ENCODE measurements at places on chromosomes 2 and 18.

DNA sequence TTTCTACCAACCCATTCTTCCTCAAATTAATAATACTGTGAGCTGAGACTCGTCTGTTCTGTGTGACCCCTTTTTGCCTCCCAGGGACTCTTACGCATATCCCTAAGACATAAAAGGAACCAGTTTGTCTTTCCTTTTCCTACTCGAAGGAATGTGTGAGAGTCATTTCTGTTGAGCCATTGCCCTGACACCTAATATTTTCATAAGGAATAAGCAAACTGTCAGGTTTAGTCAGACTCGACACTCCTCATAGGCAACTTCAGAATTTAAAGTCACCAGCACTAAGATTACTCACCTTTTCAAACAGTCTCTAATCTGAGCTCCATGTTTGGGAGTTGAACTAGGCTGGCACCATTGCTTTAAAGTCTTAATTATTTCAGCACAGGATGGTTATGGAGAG is 305.5 kb downstream of the IKZF2 start:
- H3K36me3 ChIP-seq: no peaks in the 10 kb centered on the region
- H3K4me3 ChIP-seq: no peak overlapping the region
- no peak for DNase-seq
- H3K4me1 ChIP-seq: no peaks in the 10 kb centered on the region
- no peak overlapping the region for H3K27ac ChIP-seq

DNA sequence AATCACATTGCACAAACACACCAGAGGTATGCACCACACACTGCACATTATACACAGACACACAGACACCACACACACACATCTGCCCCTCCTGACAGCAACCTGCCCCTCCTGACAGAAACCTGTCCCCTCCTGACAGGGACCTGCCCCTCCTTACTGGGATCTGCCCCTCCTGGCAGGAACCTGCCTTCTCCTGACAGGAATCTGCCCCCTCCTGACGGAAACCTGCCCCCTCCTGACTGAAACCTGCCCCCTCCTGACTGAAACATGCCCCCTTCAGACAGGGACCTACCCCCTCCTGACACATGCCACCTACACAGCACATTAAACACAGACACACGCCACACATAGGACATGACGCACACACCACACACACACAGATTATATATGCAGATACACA is 88.9 kb downstream of the PXDN start:
- H3K27me3 ChIP-seq: no peaks in the 10 kb centered on the region
- H3K4me1 ChIP-seq: no peaks in the 10 kb centered on the region
- no peak overlapping the region for H3K4me3 ChIP-seq
- peaks cover 23% of the 10 kb centered on the region for H3K36me3 ChIP-seq

GRCh38 chr2:112342067-112342550 is 66.7 kb downstream of the ZC3H6 start:
- DNase-seq: no peak
- no peak overlapping the region for H3K27ac ChIP-seq
- no peaks in the 10 kb centered on the region for H3K36me3 ChIP-seq

DNA sequence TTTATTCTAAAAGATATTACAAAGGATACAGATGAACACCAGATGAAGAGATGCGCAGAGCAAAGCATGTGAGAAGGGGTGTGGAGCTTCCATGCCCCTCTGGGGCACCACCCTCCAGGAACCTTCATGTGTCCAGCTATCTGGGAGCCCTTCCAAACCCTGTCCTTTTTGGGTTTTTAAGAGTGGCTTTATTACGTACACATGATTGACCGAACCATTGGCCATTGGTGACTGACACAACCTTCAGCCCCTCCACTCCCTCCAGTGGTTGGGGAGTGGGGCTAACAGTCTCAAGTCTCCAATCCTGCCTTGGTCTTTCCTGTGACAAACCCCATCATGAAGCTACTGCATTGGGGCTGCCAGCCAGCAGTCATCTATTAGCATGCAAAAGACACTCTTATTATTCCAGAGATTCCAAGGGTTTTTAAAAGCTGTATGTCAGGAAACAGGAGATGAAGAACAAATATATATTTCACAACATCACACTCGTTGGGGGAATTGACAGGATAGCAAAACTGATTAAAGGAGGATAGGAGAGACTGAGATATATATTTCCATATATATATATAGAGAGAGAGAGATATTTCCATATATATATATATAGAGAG is 19.4 kb downstream of the IL1B start:
- H3K27ac ChIP-seq: no peak overlapping the region
- H3K36me3 ChIP-seq: no peaks in the 10 kb centered on the region
- H3K4me1 ChIP-seq: peaks cover 5% of the 10 kb centered on the region
- no peak for DNase-seq

- H3K27me3 ChIP-seq: peaks cover 8% of the 10 kb centered on the region
- H3K27ac ChIP-seq: no peak overlapping the region
- H3K4me1 ChIP-seq: peaks cover 4% of the 10 kb centered on the region
- H3K36me3 ChIP-seq: no peaks in the 10 kb centered on the region
- no peak overlapping the region for H3K4me3 ChIP-seq
Observed at GRCh38 chr2:99555404-99555803, 65.6 kb upstream of the REV1 start.

DNA sequence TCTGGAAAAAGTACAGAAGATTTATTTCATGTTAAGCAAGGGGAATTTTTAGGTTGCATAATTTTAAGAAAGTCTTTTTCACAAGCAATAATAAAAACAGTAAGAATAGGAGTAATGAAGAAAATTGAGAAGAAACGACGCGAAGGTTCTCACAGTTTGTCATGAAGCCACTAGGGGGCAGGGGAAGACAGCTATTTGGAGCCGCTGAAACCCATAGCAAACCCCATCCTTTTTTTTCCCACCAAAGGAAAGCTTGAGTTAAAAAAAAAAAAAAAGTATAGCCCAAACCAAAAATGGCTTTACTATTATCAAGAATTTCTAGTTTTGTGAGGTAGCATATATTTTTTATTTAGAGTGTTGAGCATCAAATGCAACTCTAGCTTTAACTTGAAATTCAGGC is 300.9 kb downstream of the PHLPP1 start:
- DNase-seq: peak; percentile 31
- no peaks in the 10 kb centered on the region for H3K4me1 ChIP-seq
- peaks cover 2% of the 10 kb centered on the region for H3K27me3 ChIP-seq
- H3K27ac ChIP-seq: no peak overlapping the region
- no peak overlapping the region for H3K4me3 ChIP-seq

DNA sequence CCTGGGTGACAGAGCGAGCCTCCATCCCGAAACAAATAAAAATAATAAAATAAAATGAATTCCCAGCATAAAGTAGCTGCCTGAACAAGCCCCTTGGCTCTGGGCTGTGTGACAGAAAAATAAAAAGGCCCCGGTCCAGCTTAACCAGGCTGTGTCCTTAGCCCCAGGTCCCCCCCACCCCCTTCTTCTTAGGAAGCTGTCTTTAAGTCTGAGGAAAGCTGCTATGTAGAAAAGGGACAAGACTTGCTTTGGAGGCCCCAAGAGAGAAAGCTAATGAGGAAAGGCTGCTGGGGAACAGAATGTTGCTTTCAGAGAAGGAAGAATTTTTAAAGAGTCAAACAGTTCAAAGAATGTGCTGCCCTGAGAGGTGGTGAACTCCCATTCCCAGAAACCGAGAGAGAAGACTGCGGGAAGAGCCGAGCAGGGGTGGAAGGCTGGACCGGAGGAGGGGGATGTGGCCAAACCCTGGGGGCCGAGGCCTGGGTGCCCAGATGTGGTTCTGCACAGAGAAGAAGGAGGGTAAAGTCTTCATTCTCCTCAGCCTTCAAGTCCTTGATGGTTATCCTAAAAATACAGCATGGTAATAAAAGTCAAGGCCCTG is 61.9 kb downstream of the CENPO start:
- H3K36me3 ChIP-seq: no peaks in the 10 kb centered on the region
- no peak for DNase-seq
- no peak overlapping the region for H3K4me3 ChIP-seq
- H3K27me3 ChIP-seq: no peaks in the 10 kb centered on the region

- no peak for DNase-seq
- no peak overlapping the region for H3K4me3 ChIP-seq
- H3K36me3 ChIP-seq: no peaks in the 10 kb centered on the region
Observed at GRCh38 chr2:67018301-67018700, 378.8 kb upstream of the ETAA1 start.
